Activated T-cell treated with anti-CD3 and anti-CD28 coated beads for 48 hours (primary cell): ENCODE measurements at places on chromosomes 5 and 9.
A peak's percentile ranks its signal among the peaks of the same experiment; 100 is the strongest.

DNA sequence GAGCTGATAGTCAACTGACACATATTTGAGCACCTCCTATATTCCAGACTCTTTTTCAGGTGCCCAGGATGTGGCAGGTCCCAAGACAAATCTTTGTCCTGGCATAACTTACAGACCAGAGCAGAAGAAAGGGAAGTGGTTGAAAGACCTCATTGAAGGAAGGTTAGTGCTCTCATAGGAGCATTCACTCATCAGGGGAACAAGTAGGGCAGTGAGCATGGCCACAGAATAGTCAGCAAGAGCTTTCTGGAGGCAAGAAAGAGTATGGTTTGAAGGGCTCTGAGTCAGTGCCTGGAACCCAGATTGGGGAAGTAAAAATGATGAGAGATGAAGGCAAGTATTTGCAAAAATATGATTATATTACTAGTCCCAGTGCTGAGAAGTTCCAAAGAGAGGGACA is 25.0 kb upstream of the ERMP1 start:
- no peak for DNase-seq

DNA sequence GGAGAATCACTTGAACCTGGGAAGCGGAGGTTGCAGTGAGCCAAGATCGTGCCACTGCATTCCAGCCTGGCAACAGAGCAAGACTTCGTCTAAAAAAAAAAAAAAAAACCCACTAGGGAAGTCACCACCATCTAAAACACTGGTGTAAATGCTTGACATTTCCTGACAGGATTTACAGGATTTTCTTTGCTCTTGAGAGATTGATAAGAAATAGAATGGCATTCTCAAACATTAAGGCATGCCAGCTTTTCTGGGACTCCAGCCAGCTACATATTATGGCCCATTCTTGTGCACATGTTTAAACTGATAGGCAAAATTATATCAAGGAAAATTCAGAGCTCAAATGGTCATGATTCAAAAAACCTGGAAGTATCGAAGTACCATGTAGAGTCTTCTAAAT is 28.7 kb downstream of the GTF3C4 start:
- no peak for DNase-seq

DNA sequence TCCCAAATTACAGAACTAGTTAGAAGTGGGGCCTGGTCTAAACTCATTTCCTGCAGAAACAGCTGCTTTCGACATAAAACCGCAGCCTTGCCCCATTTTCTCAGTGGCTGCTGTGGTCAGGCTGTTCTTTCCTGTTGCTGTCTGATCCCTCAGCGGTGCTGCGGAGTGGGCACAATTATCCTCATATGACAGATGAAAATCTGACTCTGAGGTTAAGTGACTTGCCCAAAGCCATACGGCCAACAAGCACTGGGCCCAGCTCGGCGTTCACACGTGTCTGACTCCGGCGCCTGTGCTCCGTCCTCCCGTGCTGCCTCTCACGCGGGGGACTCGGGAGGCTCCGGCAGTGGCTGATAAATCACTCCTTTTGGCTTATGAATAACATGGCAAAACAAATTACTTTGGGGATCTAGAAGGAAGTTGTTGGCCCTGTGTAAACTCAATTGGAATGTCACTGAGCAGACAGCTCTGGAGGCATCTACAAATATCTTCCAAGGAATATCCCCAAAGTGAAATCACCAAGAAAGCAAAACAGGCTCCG is 142.6 kb upstream of the LMX1B start:
- peak; percentile 74 for DNase-seq

GRCh38 chr5:10479154-10479721 is 37.6 kb downstream of the ROPN1L start:
- DNase-seq, result no peak

DNA sequence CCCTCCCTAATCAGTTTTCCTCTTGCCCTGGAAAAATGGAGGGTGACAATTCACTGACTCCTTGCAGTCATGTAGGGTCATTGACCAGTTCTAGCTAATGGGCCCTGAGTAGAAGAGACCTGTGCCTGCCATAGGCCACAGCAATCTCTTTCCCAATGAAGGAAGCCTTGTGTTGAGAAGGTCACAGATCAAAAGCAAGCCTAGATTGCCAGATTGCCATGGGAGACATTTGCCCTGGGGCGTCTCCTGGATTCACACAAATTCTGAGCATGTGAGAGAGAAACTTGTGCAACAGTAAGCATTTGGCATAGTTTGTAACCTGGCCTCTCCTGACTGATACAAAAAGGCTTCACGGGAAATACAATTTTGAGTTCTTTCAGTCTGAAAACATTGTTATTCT is 148.0 kb downstream of the NUDT12 start:
- no peak for DNase-seq

DNA sequence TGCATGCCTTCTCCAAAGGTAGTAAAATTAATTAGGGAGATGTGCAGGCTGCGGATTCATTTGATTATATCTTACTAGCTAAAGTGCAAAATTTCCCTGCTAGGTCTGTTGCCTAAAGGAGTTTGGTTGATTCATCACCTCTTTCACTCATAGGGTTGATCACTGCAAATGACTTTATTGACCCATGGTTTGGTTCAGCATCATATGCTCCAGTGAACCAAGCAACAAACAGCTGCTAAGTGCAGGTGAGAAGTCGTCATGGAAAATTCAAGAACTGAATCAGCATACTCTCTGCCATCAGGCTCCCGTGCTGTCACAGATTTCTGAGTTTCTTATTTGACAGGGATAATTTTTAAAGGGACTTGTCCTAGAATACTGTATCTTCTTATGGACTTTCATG is 571.8 kb upstream of the CDH18 start:
- DNase-seq, result no peak

- DNase-seq, result no peak
These were observed 4.7 kb downstream of the PTGES2 start for GRCh38 chr9:128122809-128123175.

DNA sequence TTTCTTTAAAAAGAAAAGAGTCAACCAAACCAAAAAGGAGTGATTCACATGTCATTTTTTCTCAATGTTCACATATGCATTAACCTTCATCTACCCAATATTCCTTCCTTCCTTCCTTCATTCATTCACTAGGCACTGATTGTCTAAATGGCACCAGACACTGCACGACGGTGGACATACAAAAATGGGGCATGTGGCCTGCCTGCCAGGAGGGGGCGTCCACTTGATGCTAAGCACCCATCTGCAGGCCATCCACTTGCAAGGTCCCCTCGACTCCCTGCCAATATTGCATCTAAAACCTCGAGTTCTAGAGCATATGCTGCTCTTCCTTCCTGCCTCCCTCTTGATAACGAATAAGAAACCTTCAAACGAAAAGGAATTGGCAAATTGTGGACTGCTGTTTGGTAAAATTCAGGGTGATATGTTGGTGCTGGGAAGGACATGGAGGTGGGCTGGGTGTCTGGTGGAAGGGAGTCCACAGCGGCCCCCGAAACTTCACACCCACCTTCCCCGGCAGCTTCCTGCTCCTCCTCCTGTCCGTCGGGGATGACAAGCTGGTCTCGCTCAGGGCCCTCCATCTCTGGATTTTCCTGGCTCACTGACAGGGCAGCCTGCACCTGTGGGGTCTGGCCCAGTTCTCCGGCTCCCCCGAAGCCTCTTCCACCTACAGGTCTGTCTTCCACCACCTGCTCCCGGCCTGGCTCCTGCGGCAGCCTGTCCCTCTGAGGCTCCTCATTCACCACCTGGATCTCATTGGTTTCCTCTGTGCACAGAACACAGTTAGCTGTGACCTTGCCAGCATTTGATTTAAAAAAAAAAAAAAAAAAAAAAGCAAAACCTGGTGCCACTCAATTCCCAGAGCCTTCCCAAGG is 64.3 kb downstream of the GOLM1 start:
- peak; percentile 5 for DNase-seq

DNA sequence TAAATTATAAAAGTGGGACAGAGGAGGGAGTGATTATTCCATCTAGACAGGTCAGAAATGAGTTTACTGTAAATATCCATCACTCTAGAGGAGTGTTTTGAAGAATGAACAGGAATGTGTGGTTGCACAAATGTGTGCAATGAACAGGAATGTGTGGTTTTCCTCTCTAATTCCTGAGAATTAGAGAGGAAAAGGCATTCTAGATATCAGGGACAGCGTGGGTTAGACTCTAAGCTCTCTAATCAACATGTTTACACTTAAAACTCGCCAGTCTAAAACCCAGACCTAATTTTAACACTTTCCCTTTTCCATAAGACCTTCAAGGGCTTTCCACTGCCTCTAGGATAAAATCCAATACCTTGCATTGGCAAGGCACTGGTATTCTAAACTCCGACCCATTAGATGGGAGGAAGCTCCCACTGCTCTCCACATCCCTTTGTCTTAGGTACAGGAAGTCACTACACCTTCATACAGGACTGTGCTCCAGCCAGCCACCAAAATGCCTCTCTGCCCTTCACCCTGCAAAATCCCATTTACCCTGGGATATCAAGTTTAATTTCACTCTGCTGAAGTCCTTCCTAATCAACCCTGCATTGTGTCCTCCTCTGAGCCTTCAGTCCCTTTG is 67.9 kb downstream of the NFIB start:
- DNase-seq, result no peak

DNA sequence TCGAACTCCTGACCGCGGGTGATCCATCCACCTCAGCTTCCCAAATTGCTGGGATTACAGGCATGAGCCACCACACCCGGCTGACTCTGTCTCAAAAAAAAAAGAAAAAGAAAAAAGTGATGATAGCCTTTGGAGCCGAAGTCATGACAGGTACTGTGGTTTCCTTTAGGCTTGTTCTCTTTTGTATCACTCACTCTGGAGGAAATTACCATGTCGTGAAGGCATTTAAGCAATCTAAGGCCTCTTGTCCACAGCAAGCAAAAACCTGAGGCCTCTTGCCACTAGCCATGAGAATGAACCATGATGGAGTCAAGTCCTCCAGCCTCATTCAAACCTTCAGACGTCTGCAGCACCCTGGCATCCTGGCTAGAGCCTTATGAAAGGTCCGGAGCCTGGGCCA is 286.1 kb downstream of the RAB3C start:
- no peak for DNase-seq

DNA sequence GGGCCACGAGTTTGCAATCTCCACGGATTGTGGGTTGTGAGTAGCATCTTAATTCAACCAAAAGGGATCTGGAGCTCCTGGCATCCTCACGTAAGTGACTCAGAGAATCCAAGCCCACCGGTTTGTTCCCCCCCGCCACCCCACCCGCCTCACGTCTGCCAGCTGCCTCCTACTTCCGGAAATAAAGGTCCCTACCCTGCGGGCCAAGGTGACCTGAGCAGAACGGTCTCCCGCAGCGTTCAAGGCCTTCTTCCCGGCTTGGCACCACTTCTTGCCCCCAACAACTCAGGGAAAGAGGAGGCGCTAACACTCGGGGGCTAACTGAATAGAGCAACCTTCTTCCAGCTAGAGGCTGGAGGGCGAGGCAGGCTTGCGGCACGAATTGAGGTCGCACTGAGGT is 8.8 kb upstream of the GPRIN1 start:
- DNase-seq, result no peak

- DNase-seq, result no peak
These were observed 40.0 kb downstream of the DENND4C start for GRCh38 chr9:19270421-19270949.

DNA sequence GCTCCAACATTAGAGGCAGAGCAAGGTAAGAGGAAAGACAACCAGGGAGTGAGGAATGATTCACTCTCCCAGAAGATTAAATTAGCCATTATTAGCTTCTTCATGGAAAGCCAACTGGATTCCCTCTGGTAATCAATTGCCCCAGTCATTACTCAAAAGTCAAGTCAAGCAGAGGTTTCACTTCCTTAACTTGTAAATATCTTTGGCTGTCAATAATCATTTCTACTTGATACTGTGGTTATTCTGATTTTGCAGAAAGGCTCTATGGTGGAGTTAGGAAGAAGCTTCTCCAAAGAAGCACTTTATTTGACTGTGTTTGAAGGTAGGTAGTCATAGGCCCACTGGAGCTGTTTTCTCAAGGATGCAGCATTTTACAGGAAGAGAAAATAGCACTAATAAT is 78.0 kb downstream of the JAKMIP2 start:
- DNase-seq, result no peak

GRCh38 chr9:92647671-92648473 is 22.1 kb downstream of the IPPK start:
- no peak for DNase-seq

DNA sequence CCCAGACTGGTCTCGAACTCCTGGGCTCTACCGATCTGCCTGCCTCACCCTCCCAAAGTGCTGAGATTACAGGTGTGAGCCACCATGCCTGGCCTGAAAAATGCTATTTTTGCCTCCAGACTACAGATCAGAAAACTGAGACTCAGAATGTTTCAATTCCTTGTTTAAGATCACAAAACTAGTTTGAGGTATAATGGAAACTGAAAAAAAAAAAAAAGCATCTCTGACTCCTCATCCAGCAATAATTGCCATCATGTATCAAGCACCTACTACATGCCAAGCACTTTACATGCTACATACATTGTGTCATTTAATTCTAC is 35.6 kb downstream of the PLAC8L1 start:
- DNase-seq, result no peak

GRCh38 chr5:127705120-127705892 is 2.1 kb downstream of the CCDC192 start:
- no peak for DNase-seq

- DNase-seq, result no peak
These were observed 292.3 kb downstream of the DTWD2 start for GRCh38 chr5:118696076-118696475.

GRCh38 chr5:149054416-149054815 is 8.4 kb downstream of the SH3TC2 start:
- no peak for DNase-seq

DNA sequence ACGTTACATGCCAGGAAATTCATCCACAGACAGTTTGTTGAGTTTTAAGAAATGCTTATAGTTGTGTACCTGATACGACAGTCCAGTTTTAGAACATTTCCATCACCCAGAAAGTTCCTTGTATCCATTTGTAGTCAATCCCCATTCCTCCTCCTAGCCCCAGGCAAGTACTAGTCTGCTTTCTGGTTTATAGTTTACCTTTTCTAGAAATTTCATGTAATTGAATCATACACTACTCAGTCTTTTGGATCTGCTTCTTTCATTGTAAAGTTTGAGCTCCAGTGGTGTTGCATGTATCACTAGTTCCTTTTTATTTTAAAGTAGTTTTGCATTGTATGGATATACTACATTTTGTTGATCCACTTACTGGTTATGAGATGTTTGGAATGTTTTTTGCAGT is 291.2 kb downstream of the AOPEP start:
- no peak for DNase-seq
